ENCODE measurements at places on chromosomes 5 and 9. TPM values are rescaled to one million over a fixed set of nuclear protein-coding genes. Genes with fewer than 3 reads are reported as not detected.

PCDHGA7 gene
- total RNA-seq: 1.6 TPM

FSTL4 gene
- total RNA-seq: 1.3 TPM

FAM200C gene
- 2.0 TPM for total RNA-seq

CTXN3 gene
- total RNA-seq: not detected

NELFB gene
- total RNA-seq: 24.6 TPM

TUSC1 gene
- total RNA-seq: 4.6 TPM

RNF180 gene
- total RNA-seq: 5.2 TPM

ROPN1L gene
- total RNA-seq: 0.18 TPM

MYOT gene
- 0.28 TPM for total RNA-seq

FOXD4 gene
- 0.19 TPM for total RNA-seq

MEGF10 gene
- total RNA-seq: 0.14 TPM

C8G gene
- total RNA-seq: 0.87 TPM

ZNF366 gene
- 1.0 TPM for total RNA-seq

IFNE gene
- total RNA-seq: not detected

STC2 gene
- 11.3 TPM for total RNA-seq

MSANTD3 gene
- total RNA-seq: 6.0 TPM

PCA3 gene
- total RNA-seq: not detected

RXRA gene
- total RNA-seq: 22.5 TPM

CRHBP gene
- total RNA-seq: not detected

CNTLN gene
- 2.4 TPM for total RNA-seq

HRH2 gene
- total RNA-seq: 0.69 TPM

GRCh38 chr5:44532981-44533380 lies 143.8 kb upstream of the FGF10 start:
- DNase-seq: no peak

DNA sequence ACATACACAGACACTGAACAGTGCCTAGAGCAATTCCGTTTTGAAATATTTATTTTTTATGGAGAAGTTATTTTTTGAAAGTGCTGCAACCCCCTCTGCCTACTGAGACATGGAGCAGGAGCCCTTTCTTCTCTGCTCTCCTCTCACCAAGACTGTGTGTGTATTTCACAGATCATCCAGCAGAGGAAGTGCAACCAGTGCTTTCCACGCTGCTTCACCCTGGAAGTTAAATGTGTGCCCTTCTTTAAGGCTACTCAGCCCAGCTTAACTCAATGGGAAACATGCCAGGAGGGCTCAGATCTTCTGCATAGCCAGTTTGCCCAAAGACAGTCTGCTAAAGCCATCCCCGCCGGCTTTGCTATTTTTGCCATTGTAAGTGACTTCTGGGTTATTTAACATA lies 606.3 kb downstream of the TLE1 start:
- DNase-seq: no peak

GRCh38 chr9:71962328-71962727 lies 50.9 kb downstream of the C9orf85 start:
- no peak for DNase-seq

GRCh38 chr5:88244686-88245085 lies 24.0 kb downstream of the TMEM161B start:
- no peak for DNase-seq

- no peak for DNase-seq
These were observed 5.1 kb upstream of the SMIM15 start for GRCh38 chr5:61167382-61167781.

GRCh38 chr9:89942643-89943042 lies 337.8 kb downstream of the GADD45G start:
- DNase-seq: no peak

GRCh38 chr5:96957254-96958049 lies 21.6 kb downstream of the LNPEP start:
- no peak for DNase-seq

GRCh38 chr5:37767961-37768360 lies 71.9 kb downstream of the GDNF start:
- DNase-seq: no peak

- no peak for DNase-seq
These were observed 16.9 kb downstream of the ADAMTSL1 start for GRCh38 chr9:18490641-18491370.

DNA sequence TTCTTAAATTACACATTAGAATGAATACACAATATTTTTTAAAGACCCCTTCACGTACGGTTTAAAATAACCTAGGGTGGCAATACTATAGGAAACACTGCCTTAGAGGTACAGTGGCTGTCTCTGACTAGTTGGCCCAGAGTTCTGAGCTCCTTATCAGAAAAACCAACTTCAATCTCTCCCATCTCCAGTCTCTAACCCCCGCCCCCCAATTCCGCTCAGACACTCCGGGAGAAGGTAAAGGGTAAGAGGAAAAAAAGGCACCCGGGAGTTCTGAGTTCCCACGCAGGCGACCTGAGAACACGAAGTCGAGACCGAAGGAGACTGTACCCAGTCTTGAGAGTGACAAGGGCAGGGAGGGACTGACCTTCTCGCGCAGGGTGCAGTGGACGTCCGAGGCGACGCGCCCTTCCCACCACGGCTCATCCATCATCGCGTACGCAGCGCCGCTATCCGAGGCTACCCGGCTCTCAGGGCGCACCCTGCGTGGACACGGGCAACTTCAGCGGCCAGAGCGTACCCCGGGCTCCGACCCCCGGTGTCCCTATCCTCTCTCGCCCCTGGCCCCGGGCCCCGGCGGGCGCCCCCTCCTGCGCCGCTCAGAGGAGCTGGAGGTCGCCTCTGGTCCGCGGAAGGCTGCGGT lies 752 bp downstream of the CCNJL start:
- no peak for DNase-seq

- no peak for DNase-seq
These were observed 437.0 kb upstream of the TRPC7 start for GRCh38 chr5:136802383-136802782.

DNA sequence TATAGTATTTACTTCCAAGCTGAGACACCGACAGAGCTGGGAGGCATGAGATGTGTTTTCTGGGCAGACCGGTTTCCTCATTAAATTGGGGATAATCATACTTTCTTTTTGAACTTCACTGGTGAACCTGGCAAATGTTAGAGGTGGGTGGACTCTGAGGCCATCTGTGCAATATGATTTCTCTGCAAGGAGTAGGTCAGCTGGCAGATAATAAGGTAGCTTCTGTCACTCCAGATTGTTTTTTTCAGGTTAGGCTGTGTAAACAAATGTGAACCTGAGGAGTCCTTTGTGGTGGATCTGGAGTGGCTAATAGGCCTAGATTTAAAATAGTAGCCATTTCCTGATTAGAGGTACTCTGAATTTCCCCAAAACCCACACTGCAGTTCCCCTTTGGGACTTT lies 75.4 kb upstream of the S1PR3 start:
- DNase-seq: no peak

DNA sequence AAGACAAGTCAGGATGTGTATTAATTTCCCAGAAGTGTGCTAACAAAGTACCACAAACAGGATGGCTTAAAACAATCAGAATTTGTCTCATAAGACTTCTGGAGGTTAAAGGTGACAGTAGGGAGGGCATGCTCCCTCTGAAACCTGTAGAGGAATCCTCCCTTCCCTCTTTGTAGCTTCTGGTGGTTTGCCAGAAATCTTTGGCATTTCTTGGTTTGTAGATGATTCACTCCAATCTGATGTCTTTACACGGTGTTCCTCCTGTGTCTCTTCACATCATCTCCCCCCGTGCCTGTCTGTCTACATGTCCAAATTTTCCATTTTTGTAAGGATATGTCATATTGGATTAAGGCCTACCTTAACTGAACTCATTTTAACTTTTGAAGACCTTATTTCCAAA lies 471.5 kb downstream of the ZNF608 start:
- DNase-seq: no peak

DNA sequence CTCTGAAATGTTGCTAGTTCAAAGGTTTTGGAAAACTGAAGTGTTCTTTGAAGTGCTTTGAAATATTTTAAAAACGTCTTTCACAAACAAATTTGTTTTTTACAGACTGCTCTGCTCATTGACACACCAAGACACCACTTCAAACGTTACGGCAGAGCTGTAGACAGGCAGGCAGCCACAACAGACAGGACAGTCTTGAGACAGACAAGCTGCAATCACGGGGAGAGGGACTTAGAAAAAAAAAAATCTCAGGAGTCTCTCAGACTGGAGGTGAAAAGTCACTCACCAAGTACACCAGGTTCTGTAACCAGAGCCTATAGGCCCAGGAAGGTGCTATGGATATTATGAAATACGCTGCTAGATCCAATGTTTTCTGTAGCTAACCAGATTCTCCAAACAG lies 135.4 kb downstream of the ISL1 start:
- DNase-seq: no peak

DNA sequence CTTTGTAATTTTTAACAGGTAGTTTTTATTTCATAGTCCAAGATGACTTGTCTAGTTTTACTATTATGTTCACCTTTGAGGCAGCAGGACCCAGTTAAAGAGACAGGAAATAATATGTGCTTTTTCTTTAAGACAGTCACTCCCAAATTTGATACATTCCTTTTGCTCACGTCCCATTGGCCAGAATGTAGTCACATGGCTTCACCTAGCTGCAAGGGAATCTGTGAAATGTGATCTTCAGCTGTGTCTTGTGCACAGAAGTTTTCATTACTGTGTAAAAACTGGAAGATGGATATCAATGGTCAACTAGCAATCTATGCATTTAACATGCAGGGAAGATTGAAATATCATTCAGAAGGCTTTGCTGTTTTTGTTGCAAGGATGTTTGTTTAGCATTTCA lies 41.1 kb downstream of the XRCC4 start:
- no peak for DNase-seq

DNA sequence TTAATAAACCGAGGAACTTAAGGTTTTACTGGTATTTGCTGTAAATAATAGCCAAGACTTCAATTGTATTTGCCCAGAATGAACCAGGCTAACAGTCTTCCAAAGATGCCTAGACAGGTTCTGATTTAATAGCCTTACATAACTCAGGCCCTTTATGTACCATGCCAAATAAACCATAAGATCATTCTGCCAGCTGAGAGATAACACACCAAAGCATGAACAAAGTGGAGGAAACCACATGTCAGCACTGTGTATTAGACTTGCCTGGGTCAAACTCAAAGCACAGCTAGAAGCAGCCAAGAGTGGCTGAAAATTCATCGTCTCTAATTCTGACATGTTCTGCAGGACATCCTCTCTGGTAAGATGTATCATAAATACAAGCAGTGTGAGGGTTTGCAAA lies 319.3 kb upstream of the ZNF608 start:
- no peak for DNase-seq

GRCh38 chr5:15690611-15691010 lies 190.6 kb downstream of the FBXL7 start:
- no peak for DNase-seq

DNA sequence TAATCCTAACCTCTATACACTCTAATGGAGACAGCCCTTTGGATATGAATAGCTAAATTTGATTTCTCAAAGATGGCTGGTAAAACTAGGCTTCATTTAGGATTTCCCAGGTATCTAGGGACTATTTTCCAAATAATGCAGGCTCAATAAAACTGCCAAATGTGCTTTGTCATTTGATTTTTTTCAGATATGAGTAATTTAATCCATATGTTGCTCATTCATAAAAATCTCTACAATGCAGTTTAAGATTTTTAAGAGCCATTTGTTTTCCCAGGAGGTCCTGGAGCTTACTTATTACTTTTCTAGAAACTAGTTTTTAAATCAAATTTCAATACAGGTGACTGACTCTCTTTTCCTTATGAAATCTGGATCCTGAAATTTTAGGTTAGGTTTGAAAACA lies 349.3 kb upstream of the SLC24A2 start:
- DNase-seq: no peak

- DNase-seq: no peak
These were observed 134.9 kb upstream of the MPDZ start for GRCh38 chr9:13414349-13414748.

DNA sequence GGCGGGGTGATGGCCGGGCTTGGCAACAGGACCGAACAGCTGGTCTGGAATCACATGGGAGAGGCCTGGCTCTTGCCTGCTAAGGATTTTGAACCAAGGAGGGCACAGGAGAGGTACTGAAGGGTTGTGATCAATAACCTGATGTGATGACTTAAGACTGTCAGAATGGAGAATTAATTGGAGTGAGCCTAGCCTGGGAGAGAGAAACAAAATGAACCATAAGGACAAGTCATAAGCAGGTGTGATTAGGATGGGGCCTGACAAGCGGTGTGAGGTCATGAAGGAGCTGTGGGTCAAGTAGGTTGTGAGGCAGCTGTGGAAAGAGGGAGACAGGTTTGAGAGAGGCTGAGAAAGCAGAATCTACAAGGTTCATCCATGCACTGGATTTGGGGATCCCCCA lies 104.6 kb downstream of the MED10 start:
- DNase-seq: no peak

DNA sequence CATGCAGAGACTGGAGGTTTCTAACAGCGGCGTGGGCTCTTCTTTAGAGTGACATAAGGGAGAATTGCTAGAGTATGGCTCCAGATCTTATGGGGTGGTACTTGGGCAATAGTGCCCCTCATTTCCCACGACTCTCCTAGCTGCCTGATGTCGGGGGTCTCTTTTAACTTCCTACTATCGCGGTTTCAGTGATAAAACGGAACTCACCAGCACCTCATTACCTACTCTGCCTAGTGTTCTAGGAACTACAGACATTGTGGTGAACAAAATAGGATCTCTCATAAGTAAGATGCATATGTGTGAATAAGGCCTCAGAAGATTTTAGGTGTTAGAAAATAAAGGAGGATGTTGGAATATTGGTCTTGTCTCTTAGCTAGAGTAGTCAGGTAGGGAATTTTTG lies 1.1 kb downstream of the ICE1 start:
- DNase-seq: no peak

GRCh38 chr5:12570688-12571087 lies 666.4 kb upstream of the CTNND2 start:
- no peak for DNase-seq

DNA sequence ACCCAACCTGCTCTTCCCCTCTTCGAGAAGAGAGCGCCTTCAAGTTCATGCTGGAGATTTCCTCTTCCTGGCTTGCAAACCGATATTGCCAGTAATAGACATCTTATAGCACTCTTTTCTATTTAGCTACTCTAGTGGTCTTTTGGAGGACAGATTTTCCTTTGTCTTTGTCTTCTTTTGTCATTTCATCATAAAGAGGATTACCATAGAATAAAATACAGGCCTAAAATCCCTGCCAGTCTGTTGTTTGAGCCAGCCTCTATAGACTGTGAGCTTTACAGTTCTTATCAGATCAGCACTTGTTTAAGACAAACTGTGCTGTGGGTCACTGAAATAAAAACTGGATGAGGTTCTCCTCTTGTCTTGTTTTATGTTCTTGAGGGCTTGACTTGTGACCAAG lies 802.8 kb downstream of the NR2F1-AS1 start:
- DNase-seq: no peak

GRCh38 chr9:102518324-102518723 lies 476.8 kb upstream of the CYLC2 start:
- no peak for DNase-seq

- DNase-seq: no peak
These were observed 15.3 kb downstream of the PLPP7 start for GRCh38 chr9:131304676-131305355.

- DNase-seq: peak; percentile 41
These were observed 29.8 kb upstream of the CLPTM1L start for GRCh38 chr5:1374679-1375055.
